ENCODE measurements at places on chromosomes 3 and 15.

DNA sequence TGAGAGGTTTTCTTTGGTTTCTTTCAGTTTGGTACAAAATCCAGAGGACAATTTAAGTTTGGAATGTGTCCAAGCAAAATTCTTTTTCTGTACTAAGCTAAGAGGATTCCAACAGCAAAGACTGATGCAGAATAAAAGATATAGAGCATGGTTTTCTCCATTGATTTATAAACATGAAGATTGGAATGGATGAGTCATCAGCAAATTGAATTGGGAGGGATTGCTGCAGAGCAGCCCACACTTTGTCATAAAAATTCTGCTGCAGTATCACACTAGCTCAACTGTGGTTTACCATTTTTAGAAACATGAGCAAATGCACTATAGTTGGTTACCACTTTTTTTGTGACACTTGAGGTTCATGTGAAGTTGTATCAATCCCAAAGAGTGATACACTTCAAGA is 16.1 kb upstream of the LARP6 start:
- DNase-seq = peak; percentile 83

DNA sequence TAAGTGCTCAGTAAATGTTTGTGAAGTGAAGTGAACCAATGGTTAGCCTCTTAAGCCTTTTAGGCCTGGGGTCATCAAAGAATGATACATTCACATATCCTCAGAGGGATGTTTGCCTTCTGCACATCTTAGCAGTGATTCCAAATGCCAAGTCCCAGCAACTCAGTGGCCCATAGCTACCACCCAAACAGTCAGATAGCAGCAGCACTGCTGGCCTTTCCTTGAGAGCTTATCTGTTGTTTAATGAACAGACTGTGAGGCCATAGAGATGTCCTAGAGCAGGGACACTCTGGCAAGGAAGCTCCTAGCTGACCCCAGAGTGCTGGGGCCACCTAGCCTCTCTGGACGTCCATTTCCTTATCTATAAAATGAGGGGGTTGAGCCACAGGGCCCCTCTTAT is 86.8 kb downstream of the CYP19A1 start:
- DNase-seq = no peak

GRCh38 chr3:195117978-195118581 is 152.9 kb downstream of the XXYLT1 start:
- no peak for DNase-seq

DNA sequence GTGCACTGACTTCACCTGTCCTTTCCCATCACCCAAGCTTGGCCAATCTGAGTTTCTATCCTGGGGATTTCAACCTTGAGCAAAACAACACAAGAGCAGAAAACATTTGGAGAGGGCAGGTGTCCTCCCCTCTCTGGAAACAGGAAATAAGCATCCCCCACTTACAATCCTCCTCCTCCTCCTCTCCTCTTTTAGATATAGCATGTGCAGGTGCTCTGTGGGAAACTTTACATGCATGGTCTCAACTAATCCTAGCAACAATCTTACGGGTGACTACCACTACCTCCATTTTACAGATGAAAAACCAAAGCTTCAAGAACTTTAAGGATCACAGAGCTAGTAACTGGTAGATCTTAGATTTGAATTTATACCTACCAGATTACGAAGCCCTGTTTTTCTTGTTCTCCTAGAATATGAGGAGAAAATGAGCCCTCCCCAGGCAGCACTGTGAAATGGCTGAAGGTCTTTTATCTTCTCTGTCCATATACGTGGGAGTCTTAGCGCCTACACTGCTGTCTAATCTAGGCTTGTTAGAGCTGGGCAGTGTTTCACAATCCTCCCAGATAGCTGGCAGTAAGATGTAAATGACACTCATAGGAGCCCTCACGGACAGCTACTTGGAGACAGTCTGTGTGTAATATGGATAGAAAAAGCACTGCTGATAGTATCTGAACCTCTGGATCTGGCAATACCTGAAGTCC is 301.2 kb upstream of the PROK2 start:
- no peak for DNase-seq

- DNase-seq = peak; percentile 17
Measured at GRCh38 chr15:47484059-47484458, 233.2 kb upstream of the SEMA6D start.

GRCh38 chr3:156847752-156848448 is 21.7 kb downstream of the LEKR1 start:
- no peak for DNase-seq

- DNase-seq = no peak
Measured at GRCh38 chr3:67324554-67324953, 326.4 kb downstream of the KBTBD8 start.

DNA sequence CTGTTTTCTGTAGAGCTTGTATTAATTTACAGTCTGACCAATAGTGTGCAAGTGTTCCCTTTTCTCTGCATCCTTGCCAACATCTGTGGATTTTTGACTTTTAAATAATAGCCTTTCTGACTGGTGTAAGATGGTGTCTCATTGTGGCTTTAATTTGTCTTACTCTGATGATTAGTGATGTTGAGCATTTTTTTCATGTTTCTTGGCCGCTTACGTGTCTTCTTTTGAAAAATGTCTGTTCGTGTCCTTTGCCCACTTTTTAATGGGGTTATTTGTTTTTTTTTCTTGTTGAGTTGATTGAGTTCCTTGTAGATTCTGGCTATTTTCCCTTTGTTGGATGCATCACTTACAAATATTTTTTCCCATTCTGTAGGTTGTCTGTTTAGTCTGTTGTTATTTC is 7.6 kb upstream of the ACOX2 start:
- no peak for DNase-seq

DNA sequence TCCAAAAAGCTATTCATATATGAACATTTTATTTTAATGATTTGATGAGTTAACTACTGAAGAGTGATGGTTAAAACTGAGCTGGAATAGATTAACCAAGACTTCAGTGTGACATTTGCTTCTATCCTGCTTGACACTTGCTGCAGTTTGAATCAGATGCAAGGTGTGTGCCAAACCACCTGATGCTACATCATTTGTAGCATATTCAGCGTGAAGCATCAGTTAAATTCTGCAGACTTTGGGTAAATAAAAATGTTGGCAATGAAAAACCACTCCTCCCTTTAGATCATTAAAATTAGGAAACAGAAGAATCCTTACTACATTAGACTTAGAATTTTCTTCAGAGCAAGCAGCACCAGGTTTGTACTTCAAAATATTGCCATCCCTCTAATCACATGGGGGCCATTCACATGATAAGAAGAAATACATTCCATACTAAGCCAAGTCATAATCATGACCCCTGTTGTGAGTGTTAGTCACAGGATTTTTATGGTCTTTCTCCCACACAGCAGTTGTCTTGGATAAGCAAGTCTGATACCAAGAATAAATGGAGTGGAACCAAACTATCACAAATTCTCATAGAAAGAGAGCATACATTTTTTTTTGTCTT is 160.7 kb upstream of the TNIK start:
- DNase-seq = peak; percentile 82

DNA sequence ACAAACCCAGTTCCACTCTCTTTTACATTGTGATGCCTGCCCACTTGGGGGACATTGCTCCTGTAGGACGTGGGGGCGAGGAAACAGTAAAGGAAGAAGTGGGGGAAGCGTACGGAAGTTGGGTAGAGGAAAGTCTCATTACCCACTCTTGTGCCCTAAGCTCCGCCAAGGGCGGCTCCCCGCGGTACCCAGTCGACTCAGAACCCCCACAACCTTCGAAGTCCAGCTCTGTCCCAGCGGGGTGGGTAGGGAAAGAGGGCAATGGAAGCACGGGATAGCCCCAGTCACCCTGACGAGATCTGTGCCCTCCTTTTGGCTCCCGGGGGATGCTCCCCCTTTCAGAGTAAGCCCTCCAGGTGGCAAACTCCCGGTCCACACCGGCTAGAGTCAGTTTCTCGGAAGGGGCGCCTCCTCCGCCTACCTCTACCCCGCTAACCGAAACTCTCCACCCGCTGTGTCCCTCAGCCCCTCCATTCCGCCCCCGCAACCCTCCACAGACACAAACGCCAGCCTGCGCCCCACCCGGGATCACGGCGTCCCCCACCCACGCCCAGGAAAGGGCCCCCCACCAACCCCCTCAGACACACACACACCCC is 527 bp downstream of the CSNK1G1 start:
- DNase-seq = no peak

DNA sequence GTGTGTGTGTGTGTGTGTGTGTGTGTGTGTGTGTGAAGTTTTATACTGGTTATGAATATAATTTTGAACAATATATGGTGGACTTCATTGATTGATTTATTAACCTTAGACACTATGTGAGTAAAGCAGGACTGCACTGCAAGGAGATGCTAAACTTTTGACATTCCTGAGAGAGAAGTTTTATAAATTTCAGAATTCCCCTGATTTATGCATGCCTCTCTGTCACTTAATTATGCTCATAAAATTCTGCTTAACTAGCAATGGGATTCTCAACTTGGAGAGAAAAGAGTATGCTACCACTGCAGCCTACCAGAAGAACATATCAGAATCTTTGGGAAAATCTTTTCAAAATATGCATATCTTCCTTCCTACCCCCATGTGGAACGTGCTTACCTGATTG is 144.6 kb downstream of the B3GALNT1 start:
- no peak for DNase-seq

DNA sequence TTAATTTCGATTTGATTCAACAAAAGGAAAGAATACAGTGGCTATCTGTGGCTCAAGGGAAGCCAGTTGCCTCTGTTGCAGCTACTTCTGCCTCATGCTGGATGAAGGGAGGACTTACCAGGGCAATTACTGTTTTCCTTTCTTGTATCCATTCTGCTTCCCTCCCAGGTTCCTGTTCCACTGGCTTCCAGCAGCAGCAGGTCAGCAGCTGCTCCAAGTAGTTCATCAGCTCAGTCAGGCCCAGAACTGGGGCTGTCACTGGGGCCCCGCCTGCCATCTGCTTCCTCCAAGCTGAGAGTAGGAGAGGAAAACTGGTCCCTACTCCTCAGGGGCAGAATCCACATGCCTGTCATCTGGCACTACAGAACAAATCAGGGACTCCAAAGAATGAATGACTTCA is 48.6 kb upstream of the ULK4 start:
- DNase-seq = no peak

DNA sequence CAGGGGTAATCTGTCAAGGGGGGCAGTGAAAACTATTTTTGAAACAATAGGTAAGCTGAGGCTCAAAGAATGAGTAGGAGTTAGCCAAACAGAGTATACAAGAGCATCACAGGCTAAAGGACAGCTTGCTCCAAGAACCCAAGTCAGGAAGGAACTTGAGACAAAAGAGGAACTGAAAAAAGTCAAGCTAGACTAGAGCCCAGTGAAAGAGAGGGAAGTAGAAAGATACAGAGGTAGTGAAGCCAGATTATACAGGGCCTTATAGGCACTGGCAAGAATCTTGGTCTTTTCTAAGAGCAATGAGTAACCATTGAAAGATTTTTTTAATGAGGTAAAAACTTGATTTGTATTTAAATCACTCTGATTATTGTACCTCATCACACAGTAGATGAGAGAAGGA is 69.9 kb downstream of the FILIP1L start:
- DNase-seq = no peak

DNA sequence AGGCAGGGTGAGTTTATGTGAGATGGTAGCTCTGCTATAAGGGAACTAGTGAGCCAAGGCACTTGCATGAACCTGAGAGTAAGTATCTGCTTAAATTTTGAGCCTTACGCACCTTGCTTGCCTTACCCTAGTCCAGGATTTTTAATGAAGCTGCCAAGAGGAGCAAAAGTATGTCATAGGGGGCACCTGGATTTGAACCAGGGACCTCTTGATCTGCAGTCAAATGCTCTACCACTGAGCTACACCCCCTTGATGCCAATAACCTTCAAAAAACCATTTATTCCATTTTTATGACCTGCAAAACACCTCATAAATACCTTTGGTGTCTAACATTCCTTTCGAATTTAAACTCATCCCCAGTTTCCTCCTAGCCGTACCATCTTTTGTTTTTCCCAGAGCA is 88.3 kb upstream of the ACP3 start:
- DNase-seq = peak; percentile 5

DNA sequence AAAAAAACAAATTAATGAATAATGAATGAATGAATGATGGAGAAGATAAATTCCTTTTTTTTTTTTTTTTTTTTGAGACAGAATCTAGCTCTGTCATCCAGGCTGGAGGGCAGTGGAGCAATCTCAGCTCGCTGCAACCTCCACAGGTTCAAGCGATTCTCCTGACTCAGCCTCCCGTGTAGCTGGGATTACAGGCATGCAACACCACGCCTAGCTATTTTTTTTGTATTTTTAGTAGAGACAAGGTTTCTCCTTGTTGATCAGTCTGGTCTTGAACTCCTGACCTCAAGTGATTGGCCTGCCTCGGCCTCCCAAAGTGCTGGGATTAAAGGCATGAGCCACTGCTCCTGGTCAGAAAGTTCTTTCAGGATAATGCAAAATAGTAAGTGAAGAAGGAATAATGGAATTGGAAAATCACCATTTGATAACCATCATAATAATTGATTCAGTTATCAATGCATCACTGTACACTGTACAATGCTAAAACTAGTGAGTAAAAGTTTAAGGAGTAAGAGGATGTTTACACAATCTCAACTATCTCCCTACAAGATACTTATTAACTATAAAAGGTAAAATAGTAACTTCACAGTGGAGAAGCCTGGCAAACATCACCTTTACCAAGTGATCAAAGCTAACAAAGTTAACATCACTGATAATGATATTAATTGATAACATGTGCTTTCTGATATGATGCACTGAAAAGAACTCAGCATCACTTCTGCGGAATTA is 12.3 kb upstream of the INO80 start:
- DNase-seq = no peak

- no peak for DNase-seq
Measured at GRCh38 chr3:14512942-14513327, 27.2 kb downstream of the GRIP2 start.

DNA sequence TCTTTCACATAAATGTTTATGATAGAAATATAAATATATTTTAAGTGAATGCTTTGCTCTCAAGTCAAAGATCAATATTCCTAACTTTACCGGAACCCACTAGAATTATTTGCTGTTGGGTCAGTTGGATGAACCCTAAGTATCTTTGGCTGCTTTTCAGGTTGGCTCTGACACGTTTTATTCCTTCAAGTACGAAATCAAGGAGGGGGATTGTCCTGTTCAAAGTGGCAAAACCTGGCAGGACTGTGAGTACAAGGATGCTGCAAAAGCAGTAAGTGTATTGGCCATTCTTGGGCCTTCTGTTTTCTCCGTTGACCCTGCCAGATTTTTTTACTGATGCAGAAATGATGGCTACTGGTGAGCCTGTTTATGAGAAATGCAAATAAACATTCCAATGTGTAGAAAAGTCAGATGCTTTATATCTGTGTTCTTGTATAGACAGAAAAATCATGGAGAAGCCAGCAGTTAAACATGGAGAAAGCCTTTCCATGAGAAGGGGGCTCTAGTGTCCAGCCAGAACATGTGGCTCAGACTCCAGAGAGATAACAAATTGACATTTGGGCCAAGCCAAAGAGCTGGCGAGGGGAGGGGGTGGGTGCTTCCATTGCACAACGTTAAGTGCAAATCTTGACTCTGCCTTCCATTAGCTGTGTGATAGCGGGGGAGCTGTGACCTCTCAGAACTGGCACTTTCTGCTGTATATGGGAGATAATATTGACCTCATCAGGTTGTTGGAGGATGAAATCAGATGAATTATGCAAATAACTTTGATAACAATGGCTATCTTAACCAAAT is 3.0 kb downstream of the KNG1 start:
- no peak for DNase-seq

Data from astrocyte of the spinal cord (primary cell).